ENCODE measurements at places on chromosomes 16 and 17.

- DNase-seq, result no peak
Measured at GRCh38 chr17:63523253-63523855, at the start of gene KCNH6. KCNH6 (plus strand) TSS chr17:63523358; CDS start chr17:63523414, 56 bp downstream.

DNA sequence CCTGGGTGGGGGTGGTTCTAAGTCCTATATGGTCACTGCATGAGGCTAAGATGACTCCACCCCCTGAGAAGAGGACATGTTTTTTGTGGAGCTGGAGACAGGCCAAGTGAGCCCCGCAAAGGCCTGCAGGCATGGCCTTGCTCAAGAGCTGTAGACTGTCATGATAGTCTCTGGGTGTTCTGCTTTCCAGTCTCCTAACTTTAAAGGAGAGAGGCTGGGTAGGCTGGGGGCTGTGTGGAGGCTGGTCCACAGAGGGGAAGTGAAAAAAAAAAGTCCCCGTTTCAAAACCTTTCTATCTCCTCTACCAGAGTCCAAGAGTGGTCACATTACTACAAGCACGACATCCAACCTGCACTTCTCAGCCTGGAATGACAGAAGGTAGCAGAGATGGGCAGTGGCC lies 27.1 kb downstream of the CDRT4 start:
- DNase-seq, result no peak

GRCh38 chr16:72896485-72897118 lies 151.3 kb downstream of the ZFHX3 start:
- no peak for DNase-seq

GRCh38 chr17:37359682-37360188 lies 16.1 kb upstream of the C17orf78 start:
- DNase-seq, result no peak

DNA sequence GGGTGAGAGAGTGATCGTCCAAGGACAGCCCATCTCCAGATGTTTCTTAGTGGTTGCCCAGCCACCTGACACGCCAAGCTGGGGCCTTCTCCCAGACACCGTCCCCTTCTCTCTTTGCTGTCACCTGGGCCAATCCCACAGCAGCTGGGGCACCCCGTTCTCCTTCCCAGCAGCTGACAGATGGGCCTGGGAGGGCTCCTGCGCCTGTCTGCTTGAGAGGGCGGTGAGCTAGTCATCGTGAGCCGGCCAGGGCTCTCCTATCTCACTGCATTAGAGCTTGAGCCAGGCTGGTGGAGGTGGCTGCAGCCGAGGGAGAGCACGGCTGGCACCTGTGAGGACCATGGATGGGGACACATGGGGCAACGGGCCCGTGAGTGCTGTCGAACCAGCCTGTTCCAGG lies 41.2 kb downstream of the RAB11FIP3 start:
- DNase-seq, result no peak

GRCh38 chr17:40454613-40454995 lies 11.4 kb downstream of the IGFBP4 start:
- DNase-seq, result no peak

- no peak for DNase-seq
Measured at GRCh38 chr17:56047331-56047730, 105.9 kb upstream of the ANKFN1 start.

DNA sequence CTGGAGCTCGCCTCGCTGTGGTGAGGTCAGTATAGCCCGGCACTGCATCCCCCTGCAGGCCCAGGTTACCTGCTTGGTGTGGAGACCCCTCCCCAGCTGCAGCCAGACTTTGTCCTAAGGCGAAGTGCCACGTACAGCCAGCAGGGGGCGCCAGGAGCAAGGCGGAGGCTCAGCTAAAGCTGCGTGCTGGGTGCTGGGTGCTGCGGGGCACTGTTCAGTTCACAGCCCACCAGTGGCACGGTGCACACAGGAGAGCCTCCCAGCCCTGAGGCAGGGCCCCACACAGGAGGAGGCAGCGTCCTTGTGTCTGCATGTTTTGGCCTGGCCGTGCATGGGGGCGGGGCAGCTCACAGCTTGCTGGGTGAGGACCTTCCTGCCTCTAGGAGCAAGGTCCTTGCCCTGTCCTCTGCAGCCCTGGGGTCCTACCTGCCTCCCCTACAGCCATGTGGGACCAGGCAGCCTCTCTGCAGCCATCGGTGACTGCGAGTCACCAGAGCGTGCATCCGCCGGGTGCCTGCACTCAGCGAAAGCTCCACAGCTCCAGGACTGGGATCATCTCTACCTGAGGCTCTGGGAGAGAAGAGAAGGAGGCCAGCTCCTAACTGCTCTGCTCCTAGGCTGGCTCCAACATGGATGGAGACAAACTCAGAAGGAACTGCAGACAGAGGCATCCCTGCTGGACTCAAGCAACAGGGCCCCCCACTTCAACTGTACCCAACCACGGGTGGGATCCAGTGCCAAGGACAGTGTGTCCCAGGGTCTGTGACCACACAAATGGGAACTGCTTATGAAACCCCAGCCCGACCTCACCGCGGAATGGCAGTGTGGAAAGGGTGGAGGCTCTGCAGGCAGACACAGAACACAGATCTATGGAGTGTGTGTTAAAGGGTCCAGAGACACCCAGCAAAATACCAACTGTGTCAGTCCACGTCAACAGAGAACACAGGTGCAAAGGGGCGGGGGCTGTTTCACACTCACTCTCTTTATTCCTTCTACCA lies 19.0 kb downstream of the SLC7A5 start:
- peak; percentile 82 for DNase-seq

Data from activated T-cell treated with anti-CD3 and anti-CD28 coated beads, Interleukin-2, amount 50 U/mL, for 1 hour (primary cell).